ENCODE measurements at places on chromosomes 16 and 17.

- DNase-seq = no peak
Observed at GRCh38 chr17:56262803-56263202, 109.5 kb downstream of the ANKFN1 start.

DNA sequence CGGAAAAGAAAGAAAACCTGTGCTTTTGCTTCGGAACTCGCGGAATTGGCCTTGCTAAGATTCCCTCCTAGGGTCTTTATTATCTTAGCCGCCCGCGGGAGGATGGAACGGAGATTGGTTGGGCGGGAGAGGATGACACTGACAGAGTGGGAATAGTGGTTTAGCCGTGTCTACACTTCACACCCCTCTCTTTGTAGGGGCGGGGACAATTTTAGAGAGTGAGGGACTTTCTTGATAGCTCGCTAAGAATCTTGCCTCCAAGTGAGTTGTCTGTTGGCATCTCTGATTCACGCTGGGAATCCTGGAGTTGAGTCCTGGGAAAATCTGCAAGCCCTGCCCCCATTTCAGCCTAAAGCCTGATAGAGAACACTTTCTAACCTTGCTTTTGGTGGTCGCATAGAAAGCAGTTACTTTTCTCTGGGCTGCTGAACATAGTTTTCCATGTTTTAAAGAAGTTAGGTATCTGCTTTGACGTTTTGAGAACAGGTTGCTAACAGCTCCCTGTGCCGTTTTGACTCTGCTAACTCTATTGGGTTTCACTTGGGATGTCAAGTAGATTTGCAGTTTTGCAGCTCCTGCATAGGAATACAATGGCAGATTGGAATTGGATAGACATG is 697 bp downstream of the NOL11 start:
- DNase-seq = peak; percentile 24

DNA sequence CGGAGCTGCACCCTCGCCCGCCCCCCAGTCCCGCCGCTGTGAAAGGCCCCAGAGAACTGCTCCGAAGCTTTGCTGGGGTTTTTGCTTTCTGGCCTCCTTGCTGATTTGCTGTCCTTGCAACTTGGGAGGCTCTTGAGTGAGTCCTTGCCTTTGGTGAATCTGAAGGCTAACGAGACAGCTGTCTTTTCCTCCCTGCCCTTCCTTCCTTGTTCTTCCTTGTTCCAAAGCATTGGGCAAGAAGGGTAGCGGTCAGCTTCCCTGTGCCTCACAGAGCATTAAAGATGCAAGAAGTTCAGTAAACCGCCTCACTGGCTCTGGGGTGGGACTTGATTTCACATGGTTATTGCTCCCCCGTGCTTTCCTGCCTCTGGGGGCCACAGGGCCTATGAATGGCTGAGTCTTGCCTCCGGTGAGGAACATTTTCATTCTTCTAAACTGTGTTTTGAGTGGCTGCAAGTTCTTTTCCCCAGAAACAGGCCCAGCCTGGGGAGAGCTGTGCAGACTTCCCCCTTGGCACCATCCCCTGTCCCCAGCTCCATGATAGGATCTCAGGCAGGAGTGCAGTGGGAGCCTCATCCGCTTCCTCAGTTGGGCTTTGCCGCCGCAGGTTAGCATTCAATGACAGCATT is 1.4 kb downstream of the YPEL2 start:
- DNase-seq = no peak

DNA sequence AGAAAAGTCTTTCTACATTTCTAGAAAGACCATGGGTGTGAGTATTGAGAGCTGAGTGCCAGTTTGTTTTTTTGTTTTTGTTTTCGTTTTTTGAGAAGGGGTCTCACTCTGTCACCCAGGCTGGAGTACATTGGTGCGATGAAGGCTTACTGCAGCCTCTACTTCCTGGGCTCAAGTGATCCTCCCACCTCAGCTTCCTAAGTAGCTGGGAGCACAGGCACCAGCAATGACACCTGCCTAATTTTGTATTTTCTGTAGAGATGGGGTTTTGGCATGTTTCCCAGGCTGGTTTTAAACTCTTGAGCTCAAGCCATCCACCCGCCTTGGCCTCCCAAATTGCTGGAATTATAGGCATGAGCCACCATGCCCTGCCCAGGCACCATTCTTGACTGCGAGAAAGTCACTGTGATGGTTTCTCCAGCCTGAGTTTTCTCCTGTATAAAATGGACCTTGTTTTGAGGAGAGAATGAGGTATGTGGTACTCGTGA is 673.8 kb downstream of the MAF start:
- peak; percentile 83 for DNase-seq

DNA sequence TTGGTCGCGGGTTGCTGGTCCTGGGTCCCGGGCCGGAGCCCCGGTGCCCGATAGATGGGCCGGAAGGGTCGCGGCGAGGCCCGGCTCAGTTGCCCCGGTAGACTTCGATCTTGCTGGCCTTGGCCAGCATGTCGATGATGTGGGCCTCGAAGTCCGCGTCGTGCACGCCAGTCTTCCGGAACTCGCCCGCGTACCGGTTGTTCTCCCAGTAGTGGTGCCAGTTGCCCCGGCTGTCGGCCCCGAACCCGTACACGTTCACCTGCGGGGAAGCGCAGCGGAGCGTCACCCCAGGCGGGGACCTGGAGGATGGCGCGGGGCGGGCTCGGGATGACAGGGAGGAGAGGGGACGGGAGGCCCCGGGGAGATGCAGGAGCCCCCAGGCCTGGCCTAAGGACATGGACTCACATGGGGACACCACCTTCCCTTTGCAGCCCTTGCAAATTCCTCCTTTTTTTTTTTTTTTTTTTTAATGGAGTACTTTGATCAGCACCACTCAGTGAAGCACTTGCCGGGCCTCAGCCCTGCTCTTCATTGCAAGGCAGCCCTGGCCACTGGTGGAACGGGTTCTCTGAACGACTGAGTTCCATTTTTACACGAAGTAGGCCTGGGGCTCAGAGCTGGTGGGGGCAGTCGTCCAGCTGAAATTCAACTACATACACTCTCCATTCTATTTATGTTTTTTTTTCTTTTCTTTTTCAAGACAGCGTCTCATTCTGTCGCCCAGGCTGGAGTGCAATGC is 35.1 kb downstream of the DDX19A start:
- DNase-seq = no peak

GRCh38 chr17:8124350-8125153 is 646 bp upstream of the HES7 start:
- DNase-seq = peak; percentile 50

- DNase-seq = no peak
Observed at GRCh38 chr17:44623070-44623725, 33.1 kb upstream of the MEIOC start.

- no peak for DNase-seq
Observed at GRCh38 chr16:65409510-65409909, 287.6 kb upstream of the CDH11 start.

- DNase-seq = no peak
Observed at GRCh38 chr17:37643869-37644268, 623 bp upstream of the DDX52 start.

DNA sequence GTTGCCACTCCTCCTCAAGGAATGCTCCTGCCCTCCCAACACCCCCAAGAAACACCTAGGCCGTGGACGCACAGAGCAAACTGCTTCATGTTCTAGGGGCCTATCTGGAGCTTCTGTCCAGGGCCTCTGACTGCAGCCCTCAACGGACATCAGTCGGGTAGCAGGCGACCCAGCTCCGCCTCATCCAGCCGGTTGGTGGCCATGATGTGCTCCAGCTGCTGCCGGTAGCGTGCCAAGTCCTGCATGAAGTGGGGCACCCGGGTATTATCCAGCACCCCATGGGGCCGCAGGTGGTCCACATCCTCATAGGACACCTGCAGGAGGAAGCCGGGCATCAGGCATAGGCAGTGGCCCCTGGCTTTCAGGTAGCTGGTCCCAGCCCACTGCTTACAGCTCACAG is 6.3 kb downstream of the NOL3 start:
- DNase-seq = peak; percentile 73

GRCh38 chr17:62679866-62680377 is 52.5 kb downstream of the MRC2 start:
- no peak for DNase-seq

DNA sequence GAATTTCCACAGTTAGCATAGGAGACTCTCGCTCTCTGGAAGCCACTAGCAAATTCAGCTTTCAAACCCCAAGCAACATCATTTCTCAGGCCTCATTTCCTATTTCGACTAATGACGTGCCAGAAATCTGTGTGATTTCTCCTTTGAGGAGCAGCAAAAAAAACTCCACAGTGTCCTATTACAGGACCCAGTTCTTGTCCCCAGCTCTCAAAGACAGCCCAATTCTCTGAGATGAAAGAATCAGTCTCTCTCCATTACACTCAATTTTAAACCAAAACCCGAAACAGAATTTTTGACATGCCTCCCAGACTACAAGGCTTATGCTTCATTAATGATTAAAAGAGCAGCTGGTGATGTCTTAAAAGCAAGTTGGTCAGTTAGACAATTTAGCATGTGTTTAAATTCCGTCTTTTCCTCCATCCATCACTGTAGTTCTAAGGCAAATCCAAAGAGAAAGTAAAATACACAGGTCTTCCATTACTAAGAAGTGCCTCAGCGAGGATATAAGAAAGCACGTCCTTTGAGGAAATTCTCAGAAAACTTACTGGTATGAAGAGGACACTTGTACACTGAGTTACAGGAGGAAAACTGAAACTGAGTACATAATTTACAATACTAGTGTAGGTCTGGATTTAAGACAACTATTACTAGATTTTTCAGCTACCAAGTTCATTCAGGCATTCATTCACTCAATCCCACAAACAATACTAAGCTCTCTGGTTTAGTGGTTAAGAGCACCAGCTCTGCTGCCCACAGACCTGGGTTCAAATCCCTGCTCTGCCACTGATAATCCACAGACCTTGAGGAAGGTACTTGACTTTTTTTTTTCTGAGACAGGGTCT is 12.5 kb downstream of the TOM1L2 start:
- DNase-seq = no peak
